ENCODE measurements at places on chromosomes 3 and 15.

- no peak for DNase-seq
Observed at GRCh38 chr3:61535826-61536225, 25.5 kb upstream of the PTPRG start.

DNA sequence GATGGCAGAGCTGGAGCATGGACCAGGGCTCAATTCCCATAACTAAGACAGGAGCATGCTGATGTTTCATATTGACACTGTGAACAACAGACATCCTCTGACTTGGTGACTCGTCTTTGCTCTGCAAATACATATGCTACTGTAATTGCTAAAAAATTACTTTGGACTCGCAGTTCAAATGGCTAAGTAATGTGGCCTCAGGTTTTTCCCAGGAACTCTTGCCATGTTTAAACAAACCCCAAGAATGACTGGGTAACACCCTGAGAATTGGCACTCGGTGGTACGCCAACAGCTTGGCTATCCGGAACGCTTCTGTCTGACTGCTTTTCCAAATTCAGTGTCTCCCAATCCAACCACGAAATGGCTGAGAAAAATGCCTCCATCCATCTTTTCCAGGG is 456.7 kb upstream of the THBS1 start:
- no peak for DNase-seq

DNA sequence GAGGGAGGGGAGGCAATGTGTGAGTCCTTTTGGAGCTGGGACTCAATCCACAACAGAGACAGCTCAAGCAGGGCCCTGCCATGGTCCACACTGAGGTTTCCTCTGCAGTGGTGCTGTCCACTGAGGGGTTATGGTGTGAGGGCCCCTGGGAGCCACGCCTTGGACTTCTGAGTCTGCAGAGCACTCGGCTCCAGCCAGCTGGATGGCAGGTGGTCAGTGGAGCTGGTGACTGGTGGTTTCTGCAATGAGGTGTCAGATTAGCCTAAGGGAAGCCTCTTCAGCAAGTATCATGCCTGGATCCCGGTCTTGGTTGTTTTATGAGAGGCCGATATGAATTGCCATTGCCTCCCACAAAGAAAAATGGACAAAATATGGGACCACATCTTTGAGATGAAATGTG is 21.7 kb downstream of the LSM3 start:
- DNase-seq, result no peak

DNA sequence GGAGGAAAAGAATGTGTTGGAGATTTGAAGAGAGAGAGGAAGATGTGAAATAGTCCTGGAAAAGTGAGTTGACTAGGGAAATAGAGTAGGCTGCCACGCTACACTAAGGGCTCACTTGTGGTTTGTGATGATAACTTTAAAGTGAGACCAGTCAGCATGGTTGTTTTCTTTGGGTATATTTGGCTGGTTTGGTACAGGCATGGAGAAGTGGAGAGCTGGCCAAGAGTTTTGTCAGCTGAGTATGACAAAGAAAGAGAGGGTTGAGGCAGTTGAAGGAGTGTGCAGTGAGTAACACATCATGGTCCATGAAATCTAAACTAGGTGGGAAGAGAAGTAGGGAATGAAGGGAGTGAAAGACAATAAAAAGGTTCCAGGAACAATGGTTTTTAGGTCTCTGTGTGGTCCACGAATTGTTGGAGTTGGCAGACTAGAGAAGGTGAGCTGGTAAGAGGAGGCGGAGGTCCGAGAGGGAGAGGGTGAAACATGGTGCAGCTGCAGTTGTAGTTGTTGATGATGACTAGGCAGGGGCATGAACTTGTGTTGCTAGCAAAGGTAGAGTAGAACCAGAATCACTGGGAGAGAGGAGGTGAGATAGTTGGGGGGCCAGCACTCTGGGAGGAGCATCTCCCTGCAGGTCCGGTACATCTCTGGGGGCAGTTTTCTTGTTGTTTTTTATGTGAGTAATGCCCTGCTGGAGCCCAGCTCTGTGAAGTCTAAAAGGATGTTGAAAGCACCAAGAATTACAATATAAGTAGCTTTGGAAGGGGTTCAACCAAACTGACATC is 21.0 kb downstream of the ZNF80 start:
- no peak for DNase-seq

- DNase-seq, result no peak
Observed at GRCh38 chr3:155302891-155303290, 9.4 kb upstream of the STRIT1 start.

DNA sequence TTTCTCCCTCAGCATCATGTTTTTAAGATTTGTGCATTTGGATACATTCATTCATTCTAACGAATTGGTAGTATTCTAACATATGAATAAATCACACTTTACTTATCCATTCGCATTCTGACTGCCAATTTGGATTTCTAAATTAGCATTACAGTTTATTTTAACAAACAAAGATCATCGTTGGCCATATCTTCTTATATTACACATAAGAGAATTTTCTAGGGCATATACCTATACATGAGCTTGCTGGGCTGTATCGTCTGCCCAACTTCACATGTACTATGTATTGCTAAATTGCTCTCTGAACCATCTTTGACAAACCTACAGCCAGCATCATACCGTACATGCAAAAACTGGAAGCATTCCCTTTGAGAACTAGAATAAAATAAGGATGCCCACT is 265.8 kb upstream of the PPP2R3A start:
- no peak for DNase-seq

DNA sequence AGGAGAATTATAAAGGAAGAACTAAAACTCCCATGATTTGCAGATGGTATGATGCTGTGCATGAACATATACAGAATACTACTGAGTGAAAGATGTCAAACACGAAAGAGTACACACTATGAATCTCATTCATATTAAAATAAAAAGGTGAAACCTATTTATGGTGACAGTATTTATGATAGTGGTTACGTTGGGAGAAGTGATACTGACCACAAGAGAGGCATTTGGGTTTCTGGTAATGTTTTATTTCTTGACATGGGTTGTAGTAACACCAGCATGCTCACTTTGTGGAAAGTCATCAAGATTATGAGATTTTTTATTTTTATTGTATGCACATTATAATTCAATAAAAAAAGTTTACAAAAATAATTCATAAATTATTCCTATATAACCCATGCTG is 324.0 kb downstream of the GAP43 start:
- no peak for DNase-seq

- no peak for DNase-seq
Observed at GRCh38 chr3:174441588-174442301, 417.4 kb upstream of the NAALADL2 start.

GRCh38 chr3:64166584-64167162 is 58.6 kb downstream of the PRICKLE2 start:
- no peak for DNase-seq

- no peak for DNase-seq
Observed at GRCh38 chr15:100339999-100340398, 1.8 kb downstream of the ADAMTS17 start.

DNA sequence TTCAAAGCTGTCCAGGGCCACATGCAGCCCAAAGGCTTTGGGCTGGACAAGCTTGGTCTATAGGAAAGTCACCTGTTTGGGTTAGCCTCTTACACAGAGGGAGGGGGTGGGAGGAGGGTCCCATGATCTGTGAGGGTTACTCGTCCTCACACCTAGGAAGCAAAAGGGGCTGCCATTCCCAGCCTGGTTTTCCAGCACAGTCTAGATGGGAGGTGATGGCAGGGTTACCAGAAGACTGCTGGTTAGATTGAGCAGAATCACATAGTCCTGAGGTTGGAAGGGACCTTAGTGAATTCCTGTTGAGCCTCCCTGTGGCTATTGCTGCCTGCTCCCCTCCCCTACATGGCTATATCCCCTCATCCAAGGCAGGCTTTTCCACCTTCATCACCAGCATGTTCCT is 101.8 kb downstream of the SEMA5B start:
- DNase-seq, result no peak

DNA sequence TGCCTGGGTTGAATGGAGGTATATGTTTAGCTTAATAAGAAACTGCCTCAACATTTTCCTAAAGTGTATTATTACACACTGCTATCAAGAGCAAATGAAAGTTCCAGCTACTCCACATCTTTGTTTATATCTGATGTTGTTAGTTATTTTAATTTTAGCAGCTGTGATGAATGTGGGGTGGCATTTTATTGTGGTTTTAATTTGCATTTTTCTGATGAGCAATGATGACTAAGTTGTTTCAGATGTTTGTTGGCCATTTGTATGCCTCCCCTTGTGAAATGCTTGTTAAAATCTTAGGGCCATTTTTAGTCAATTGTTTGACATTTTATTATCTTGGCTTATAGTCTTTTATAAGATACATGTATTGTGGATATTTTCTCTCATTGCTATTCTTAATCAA is 260.4 kb upstream of the SLCO3A1 start:
- no peak for DNase-seq

- DNase-seq, result no peak
Observed at GRCh38 chr15:29270169-29270955, 740 bp upstream of the NSMCE3 start.

DNA sequence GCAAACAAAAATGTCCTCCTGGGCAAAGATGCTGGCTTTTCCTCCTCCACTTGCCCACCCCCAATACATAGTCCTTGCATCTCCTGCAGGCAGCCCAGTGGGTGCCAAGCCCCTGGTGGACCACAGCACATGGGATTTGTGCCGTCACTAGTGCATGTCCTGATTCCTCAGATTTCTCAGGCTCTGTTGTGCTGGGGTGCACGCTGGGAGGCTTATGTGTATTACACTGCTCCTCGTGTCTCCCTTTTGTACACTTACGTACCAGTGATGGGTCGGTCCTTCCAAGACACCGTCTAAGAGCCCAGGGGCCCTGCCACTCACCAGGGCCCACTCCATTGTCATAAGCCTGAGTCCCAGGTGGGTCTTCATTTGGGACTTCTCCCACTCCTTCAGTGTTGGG is 70.1 kb downstream of the PLXNA1 start:
- DNase-seq, result no peak

GRCh38 chr3:42847731-42848130 is 27.9 kb downstream of the CYP8B1 start:
- DNase-seq, result no peak

DNA sequence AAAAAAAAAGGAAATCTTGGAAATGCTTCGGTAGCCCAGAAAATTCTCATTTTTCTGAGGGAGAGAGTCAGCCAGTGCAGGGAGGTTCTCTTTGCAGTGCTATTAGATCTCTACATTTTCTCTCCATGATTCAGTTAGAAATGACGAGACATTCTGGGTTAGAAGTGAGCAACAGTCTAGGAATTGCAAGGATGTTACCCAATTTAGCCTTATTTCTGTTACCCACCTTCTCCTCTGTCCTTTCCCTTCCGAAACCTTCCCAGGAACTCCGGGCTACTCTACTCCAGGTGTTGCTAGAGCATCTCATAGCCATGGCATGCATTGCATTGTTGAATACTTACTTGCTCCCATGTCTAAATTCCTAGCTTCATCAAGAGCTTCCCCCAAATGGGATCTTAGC is 106.8 kb downstream of the EDEM1 start:
- no peak for DNase-seq

DNA sequence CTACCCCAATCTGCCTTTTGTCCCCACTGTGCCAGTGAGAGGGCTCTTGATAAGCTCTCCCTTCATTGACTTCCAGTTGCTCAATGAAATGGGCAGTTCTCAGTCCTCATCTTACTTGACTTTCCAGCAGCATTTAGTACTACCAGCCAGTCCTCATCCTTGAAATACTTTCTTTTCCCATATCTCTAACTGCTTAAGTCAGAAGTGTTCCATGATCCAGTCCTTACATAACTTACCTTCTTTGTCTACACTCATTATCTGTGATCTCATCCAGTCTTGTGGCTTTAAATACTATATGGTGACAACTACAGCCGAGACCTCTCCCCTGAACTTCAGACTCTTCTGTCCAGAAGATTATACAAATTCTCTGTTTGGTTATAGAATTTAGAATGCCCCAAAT is 28.7 kb downstream of the RARRES1 start:
- no peak for DNase-seq

GRCh38 chr3:25902586-25902985 is 112.7 kb downstream of the OXSM start:
- DNase-seq, result no peak

- no peak for DNase-seq
Observed at GRCh38 chr3:132445817-132446216, 28.5 kb downstream of the DNAJC13 start.

DNA sequence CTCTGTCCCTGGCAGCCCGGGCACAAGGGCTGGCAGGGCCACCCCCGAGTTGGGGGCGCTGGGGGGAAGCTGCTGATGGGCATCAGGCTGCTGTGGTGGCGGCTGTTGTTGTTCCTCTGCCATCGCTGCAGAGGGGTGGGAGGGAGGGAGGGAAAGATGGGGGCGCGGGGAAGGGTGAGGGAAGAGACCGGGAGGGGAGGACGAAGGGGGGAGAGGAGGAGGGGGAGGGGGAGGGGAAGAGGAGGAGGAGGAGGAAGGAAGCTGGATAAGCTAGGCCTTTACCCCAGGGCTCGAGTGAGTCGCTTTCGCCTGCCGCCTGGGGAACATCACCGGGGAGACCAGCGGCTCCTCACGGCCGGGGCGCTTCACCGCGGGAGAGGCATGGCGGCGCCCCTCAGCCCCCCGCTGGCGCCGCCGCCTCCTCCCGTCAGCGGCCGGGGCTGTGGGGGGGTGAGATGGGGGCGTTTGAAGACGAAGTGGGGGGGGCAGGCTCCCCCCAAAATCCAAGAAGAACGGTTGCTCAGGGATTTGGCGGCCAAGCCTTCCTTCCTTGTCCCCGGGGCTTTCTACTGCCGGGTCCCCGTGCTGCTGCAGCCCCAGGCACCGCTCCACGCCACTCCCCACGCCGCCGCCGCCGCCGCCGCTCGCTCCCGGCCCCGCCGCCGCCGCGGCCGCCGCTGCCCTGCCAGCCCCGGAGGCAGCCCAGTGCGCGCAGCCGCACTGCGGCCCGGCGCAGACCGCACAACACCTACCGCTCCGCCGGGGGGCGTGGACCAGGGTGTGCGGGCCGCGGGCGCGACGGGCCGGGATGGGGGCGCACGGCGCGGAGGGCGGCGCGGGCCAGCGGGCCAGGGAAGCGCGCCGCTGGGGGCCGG is at the start of gene RFX7:
TSS of gene RFX7 (minus strand) at position 717 of the 875 bp plus-strand sequence. CDS start at position 123, 594 bp downstream.
- no peak for DNase-seq

GRCh38 chr3:197343656-197344408 is 45.4 kb upstream of the DLG1 start:
- no peak for DNase-seq

DNA sequence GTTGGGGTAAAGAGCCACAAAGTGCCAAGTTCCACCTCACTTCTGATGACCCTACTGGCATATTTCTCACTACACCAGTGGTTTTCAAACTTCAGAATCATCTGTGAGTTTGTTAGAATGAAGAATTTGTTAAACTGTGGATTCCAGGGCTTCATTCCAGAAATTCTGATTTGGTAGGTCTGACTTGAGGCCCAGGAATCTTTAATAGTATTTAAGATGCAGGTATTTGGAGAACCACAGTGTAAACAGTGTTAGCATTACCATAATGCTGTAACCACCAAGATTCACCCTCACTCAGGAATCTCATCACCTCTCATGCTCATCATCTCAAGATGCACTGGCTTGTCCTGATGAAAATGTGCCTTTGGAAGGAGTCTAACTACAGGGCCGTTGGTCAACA is 6.0 kb downstream of the KCNMB3 start:
- no peak for DNase-seq
